Right renal pelvis (tissue), 4 donors: ENCODE measurements at places on chromosomes 3 and 15.

- DNase-seq = no peak
Observed at GRCh38 chr15:22930782-22931484, 49.2 kb downstream of the CYFIP1 start.

- no peak for DNase-seq
Observed at GRCh38 chr15:93855181-93855826, 376.1 kb upstream of the MCTP2 start.

DNA sequence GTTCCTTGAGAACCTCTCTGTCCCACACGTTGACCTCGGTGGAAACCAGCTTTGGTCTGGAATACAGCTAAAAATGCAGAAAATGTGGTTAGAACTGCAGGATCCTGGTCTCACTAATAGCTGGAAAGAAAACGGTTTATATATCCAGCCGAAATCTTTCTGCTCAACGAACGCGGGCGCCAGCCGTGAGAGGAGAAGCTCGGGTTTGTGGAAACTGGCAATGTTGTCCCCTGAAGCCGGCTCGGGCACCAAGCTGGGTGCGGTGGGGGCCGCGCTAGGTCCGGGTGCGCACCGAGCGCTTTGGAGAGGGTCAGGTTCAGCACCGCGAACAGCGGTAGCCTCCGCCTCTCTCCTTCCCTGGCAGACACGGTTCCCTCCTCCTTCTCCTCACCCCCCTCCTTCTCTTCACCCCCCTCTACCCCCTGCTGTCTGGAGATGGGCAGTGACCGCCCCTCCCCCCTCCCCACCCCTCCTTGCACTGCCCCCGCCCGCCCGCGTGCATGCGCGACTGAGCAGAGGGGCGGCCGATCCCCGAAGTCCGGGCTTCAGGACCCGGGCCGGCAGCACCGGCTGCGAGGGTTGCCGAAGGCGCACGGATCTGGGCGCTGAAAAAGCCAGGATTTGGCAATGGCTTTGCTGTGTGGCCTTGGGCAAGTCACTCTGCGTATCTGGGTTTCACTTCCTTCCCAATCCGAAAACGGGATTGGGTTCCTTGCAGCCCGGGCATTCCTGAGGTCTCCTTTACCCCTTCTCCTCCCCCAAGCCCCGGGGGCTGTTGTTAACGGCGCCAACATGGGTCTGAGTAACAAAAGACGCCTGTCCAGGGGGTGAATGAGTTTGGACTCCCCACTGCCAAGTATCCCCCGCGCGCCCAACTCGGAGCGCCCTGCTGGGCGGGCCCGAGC is at the start of gene SKOR1:
TSS of gene SKOR1 (plus strand) at position 534 of the 905 bp plus-strand sequence. CDS start at position 628, 94 bp downstream.
- no peak for DNase-seq

DNA sequence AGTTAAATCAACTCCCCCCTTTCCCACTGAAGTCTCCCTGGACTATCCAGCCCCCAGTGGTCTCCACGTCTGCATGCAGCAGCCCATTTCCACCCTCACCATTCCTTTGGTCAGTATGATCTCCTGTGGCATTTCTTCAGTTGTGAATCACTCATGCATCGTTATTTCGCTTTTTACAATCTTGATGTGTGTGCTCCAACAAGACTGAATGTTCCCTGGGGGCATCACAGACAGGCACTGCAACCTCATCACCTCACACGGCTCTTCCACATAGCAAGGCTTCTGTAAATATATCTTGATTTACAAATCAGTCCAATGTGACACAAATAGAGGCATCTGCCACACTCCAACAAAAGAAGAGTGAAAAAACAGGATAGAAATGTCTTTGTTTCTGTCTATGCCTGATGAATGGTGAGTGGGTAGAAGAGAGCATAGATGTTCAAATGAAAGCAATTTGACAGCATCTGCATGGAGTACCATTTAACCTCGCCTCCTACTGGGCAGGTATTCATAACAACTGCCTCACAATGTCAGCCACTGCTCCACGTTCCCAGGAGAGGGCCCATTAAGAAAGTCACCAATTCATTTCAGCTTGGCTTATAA is 5.2 kb downstream of the HEG1 start:
- DNase-seq = no peak

DNA sequence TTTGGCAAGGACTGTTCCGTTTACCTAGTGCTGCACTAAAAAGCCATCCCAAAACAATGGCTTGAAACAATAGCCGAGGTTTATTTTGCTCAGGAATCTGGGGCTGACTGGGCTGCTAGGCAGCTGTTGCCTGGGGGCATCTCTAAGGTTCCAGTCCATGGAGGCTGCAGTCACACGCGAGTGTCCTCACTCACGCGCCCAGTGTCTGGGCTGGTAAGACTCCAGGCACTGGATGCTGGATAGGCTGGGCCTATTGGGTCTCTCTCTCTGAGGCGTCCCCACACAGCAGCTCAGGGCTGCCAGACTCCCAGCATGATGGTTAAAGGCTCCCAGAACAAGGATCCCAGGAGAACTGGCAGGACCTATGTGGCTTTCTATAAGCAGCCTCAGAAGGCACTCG is 34.2 kb downstream of the ALS2CL start:
- DNase-seq = no peak

DNA sequence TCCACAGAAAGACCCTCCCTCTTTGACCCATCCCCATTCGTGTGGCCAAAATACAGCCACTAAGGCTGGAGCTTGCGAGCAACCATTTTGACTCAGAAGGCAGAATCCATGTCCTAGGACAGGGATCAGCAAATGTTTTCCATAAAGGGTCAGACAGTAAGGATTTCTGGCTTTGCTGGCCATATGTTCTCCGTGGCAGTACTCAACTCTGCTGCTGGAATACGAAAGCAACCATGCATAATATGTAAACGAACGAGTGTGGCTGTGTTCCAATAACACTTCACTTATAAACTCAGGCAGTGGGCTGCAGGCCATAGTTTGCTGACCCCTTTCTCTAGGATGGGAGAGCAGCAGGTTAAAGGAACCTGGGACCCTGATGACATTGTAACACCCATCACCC is 77.6 kb upstream of the WNT5A start:
- DNase-seq = no peak

GRCh38 chr15:100902436-100903167 is 16.6 kb upstream of the LRRK1 start:
- peak; percentile 61 for DNase-seq

GRCh38 chr3:66472313-66473134 is 28.3 kb downstream of the LRIG1 start:
- DNase-seq = no peak

GRCh38 chr3:108125550-108126071 is 34.8 kb upstream of the CD47 start:
- DNase-seq = no peak

DNA sequence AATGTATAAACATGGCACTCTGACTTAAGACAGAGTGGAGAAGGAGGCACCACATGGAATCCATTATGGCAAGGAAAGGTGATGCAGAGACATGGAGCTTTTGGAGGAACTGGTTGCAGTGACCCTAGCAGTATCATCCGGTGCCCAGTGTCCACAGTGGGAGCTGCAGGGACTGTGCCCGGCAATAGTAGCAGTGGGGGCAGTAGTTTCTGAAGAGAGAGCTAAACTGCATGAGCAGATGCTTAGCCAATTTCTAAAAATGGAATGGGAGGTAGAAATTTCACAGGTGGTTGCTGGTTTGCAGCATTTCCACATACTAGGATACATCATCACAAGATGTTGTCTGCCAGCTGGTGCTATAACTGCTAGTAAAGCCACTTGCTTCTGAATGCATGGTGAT is 7.8 kb upstream of the TM2D3 start:
- DNase-seq = no peak
